ENCODE measurements at places on chromosomes 6 and 20. TPM values are rescaled to one million over a fixed set of nuclear protein-coding genes. Genes with fewer than 3 reads are reported as not detected.

DNA sequence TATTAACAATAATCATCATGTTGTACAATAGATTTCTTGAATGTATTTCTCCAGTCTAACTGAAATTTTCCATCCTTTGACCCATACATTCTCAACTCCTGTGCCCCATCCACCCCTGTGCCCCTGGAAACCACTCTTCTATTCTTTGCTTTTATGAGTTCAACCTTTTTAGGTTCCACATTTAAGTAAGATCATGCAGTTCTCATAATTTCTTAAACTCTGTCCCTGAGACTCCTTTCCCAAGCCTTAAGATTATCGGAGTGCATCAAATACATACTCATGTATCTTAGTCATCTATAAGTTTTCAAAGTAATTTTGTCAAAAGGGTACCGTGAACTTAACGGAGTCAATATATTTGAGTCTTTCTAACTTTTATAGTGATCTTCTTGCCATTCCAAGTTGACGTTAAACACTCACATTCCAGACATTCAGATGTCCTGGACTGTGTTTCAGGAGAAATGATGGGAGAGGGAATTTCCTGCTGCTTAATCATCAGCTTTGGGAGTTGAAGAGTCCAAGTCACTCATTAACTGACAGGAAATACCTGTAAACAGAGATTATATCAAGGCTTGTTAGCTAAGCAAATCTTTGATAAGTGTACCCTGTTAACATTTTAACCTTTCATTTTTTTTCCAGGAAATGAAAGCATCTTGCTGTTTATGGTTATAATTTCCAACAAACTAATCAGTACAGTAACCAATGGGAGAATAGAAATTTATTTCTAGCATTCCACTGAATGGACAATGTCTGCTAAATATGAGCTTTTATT is 73.3 kb downstream of the ADGRG6 start:
- peak; percentile 20 for DNase-seq

GRCh38 chr6:33716379-33716778 is 4.9 kb upstream of the UQCC2 start:
- DNase-seq = no peak

- peak; percentile 23 for DNase-seq
These were observed 51.2 kb upstream of the LYRM2 start for GRCh38 chr6:89689732-89690131.

DNA sequence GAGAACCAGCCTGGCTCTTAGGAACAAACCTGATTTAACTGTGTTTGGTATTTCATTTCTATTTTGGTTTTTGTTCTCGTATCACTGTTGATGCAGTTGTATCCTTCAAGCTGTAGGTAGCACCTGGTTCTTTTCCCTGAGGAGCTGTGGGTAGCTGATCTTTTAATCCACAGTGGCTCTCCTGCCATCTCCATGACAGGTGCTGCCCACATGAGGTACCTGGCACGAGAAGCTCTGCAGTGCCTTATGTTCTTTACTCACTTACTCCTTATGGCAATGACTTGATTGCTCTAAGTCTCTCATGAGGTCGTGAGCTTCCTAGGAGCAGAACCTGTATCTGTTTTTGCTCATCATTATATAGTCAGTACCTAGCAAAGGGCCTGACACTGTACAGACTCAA is 74.3 kb upstream of the EMILIN3 start:
- DNase-seq = no peak

DNA sequence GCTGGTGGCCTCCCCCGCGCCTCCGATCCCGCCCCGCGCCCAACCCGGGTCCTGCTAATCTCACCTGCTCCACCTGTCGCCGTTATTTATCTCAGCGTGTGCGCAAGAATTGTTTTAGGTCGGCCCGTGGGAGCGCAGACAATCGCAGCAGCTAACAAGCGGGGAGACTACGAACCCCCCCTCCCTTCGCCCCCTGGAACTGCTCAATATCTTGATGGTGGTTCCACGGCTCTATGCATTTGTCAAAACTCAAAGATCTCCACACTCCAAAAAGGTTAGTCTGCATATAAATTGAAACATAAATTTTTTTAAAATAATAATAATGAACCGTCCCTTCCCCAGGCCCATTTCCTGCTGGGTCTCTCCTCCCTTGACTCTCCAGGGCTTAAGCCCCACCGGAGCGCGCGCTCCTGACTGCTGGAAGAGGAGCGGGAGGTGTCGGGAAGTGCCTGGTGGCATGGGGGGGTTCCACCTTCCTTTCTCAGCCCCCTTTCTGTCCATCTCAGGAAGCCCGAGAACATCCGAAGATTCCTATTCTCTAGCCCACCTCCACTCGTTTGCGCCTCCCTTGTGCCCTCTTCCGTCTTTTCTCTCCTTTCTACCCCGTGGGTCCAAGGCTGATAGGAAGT is 1.6 kb upstream of the MDGA1 start:
- DNase-seq = no peak

DNA sequence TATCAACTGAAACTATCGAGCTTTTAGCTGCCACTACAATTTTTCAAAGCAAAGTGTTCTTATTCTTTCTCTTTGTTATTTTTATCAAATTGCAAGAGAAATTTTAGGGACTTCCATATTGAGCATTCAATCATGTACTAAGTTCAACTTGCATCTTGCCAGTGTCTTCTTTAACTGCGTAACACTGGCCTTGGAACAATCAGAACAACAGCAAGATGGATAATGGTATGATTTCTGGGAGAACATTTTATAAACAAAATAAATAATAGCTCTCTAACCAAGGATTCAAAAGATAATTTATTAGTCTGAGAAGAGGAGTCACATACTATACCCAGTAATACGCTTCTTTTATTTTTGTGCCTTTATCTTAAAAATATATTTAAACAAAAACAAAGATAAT is 168.0 kb downstream of the ISM1 start:
- no peak for DNase-seq

The ADGRB3 gene
- 3.3 TPM for total RNA-seq
